ENCODE measurements at places on chromosomes 1 and 21.

- DNase-seq: peak; percentile 36
Observed at GRCh38 chr21:43864962-43865539, at the start of gene AGPAT3. AGPAT3 (plus strand) TSS chr21:43865223; CDS start chr21:43959682, 94,459 bp downstream.

DNA sequence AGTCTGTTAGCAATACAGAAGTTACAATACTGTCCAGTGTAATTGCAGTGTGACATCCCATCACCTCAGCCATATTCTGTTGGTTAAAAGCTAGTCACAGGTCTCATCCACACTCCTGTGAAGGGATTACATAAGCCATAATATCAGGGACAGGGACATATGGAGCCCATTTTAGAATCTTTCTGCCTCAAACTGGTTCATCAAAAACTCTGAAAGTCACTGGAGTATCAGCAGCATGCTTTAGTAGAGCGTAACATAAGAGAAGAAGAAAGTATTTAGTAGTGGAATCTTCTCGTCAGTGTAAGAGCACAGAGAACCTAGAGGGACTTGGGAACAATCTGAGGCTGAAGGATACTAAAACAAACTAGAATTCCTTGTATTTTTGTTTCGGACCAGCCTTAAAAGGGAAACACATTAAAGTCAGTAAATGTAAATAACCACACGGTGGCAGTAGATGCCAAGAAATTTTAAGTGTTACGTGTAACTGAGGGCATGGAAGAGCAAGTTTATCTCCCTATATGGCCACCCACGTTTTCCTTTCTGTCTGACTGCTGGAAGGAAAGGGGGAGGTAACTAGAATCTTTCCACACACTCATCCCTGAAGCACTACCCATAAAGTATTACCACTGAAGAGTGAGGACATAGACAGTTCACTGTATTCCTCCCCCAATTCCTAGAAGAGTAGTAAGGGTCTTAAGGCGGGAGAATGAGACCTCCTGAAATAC lies 41.6 kb upstream of the AGL start:
- no peak for DNase-seq

DNA sequence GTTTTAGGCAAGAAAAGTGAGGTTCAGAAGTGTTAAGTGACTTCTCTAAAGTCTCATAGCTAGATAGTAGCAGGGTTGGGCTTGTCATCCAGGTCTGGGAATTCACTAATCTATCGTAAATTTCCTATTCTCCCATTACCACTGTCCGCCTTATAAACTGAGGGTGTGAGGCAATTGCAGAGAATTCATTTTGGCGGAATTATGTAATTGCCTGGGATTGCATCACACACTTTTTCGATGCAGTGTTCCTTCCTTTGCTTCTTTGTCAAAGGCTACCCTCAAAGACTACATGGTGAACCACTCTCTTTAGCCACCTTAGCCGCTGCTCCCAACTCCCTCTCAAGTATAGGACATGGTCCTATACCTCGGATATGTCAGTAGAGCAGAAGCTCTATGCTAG lies 19.1 kb downstream of the SELP start:
- DNase-seq: no peak

- DNase-seq: no peak
Observed at GRCh38 chr1:106498238-106498637, 558.2 kb upstream of the PRMT6 start.

DNA sequence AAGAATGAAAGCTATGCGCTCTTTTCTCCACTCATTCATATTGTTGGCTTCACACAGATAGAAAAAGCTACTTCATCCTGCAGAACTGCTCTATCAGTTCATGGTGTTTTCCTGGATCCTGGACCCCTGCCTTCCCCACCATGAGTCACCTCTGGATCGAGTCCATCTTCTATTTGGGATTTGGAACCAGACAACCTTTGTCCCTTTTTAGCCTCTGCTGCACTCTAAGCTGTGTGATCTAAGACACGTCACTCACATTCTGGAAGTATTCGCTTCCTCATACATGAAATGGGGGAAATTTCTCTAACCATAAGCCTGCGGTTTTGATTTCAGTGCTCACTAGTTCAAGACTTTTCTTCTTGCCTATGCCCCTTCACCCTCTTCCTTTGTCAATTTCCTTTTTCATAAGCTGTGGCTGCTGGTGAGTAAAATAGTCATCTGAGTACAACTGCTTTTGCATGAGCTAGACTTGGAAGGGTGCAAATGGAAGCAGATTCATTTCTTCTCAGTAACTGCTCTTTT lies 14.1 kb upstream of the DEGS1 start:
- DNase-seq: no peak

DNA sequence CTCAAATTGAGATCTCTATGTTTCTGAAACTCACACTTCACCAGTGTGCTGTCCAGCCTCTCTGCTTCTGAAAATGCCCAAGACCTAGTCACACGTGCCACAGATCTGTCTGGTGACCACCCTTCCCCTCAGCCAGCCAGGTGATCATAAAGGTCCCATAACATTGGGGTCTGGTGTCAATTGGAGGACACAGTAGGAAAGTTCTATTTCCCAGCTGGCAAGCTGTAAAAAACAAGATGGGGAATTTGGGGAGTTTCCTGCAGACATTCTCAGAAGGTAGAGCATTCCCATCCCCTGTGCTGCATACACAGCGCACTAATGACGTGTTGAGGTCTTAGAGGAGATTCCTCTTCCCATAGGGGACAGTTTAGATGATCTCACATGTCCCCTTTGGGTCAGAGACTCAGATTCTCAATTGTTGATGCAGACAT lies 50.1 kb downstream of the RPS6KA1 start:
- DNase-seq: no peak

DNA sequence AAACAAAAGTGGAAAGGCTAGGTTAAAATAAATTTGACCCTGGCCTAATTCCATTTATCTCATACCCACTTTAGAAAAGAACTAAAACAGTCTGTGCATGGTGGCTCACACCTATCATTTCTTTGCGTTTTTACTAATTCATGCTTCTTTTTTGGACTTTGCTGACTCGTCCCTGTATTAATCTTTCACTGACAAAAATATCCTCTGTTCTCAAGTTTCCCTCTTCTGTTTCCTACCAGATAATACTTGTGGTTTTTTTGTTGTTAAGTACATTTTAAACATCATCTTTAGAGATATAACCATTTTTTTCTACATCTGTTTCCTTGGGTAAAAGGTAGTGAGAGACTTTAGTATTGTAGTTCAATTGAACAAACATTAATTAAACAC lies 11.5 kb downstream of the CNST start:
- DNase-seq: no peak

DNA sequence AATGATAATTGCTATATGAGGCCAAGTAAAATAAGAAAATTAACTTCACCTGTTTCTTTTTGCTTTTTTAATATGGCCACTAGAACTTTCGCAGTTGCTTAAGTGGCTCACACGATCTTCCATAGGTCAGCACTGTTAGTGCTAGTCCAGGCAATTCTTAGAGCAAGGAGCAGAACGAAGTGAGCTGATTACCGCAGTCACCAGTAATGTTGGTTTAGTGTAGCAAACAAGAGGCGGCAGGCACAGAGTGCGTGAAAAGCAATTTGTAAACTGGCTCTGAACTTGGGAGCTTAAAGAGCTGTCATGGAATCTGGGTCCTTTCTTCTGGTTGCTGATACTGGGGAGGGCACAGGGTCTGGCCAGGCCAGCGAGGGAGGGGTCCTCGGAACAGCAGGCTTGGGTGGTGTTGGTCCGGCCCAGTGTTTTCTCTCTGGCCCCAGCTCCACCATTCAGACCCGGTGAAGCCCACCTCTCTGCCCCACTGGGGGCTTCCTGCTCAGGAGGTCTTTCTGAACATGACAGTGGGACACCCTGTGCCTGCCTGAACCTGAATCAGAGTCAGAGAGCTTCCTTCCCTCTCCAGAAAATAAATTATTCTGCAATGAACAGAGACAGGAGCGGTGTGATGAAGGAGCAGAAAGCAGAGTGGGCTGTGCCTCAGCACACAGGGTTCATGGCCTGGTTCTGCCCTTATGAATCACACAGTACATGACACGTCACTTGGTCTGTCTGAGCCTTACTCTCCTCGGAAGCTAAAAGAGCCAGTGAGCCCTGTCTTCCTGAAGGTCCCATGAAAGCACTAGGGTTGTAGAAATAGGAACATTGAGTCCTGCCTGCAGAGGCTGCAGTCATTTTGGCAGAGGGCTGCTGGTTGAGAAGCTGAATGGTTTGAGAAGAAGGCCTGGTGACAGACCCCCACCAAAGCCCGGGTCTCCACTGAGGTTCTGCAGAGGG lies 11.9 kb downstream of the ETS2 start:
- no peak for DNase-seq

- DNase-seq: peak; percentile 8
Observed at GRCh38 chr1:93758842-93759515, 77.3 kb upstream of the BCAR3 start.

DNA sequence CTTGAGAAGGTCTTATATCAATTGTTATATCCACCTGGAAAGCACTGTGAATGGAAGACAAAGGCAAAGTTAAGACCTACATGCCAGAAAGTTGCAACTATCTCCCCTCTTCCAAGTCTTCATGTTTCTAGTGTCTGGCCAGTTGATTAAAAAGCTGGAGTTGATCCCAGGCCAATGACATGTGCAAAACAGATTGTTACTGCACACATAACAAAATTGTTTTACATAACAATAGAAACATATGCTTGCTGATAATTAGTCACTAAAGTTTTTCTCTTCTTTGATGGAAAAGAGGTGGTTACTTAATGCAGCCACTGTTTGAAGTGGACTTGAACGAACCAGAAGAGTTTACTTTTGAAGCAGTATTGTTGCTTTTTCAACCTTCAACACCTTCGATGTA lies 158.2 kb downstream of the TGFBR3 start:
- DNase-seq: no peak

All from activated T-cell treated with anti-CD3 and anti-CD28 coated beads for 48 hours (primary cell).